Astrocyte (in vitro differentiated cells and primary cell): ENCODE measurements at places on chromosomes 7 and 10. TPM values are rescaled to one million over a fixed set of nuclear protein-coding genes. Genes with fewer than 3 reads are reported as not detected.

ASB13 gene
- total RNA-seq = 4.7 and 4.8 TPM in 2 replicates

TAC1 gene
- 0.34 TPM in 1 of 2 replicates, not detected in the other for total RNA-seq

STOX1 gene
- 0.12 and 0.25 TPM in 2 replicates for total RNA-seq

GRCh38 chr7:16204953-16205352 is 216.4 kb downstream of the CRPPA start:
- DNase-seq = no peak
- H3K4me1 ChIP-seq = no peaks in the 10 kb centered on the region
- no peak overlapping the region for H3K4me3 ChIP-seq
- no peak overlapping the region for H3K27ac ChIP-seq
- no peaks in the 10 kb centered on the region for H3K36me3 ChIP-seq
- no peaks in the 10 kb centered on the region for H3K27me3 ChIP-seq

DNA sequence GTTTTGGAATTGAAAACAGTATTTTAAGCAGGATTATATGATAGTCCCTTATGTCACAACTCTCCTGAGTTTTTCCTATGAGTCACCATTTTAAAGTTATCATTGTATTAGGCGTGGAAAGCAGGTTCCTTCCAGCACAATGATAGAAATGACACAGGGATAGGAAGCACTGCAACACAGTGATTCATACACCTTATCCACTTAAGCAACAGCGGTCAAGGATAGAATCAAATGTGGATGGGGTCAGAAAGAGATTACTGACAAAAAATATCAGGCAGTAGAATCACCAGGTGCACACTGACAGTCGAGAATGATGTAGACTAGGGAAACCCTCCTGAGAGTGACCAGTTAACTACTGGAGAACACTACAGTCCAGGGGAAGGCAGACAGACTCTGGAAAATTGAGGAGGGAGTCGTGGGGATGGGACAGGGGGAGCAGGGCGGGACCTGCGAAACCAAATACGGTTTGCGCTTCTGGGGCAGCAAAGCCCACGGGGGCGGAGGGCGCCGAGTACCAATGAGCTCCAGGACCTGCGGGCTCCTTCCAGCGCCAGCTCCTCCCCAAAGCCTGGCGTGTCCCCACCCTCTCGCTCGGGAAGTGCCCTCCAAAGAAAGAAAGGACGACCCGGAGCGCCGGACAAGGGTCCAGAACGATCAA is 479 bp downstream of the PNPLA8 start:
- peak overlapping the region; percentile 95 for H3K27ac ChIP-seq
- no peaks in the 10 kb centered on the region for H3K27me3 ChIP-seq
- H3K4me1 ChIP-seq = peaks cover 10% of the 10 kb centered on the region
- H3K36me3 ChIP-seq = no peaks in the 10 kb centered on the region

GRCh38 chr10:100043344-100043743 is 33.6 kb upstream of the DNMBP start:
- no peaks in the 10 kb centered on the region for H3K27me3 ChIP-seq
- no peak overlapping the region for H3K27ac ChIP-seq
- no peaks in the 10 kb centered on the region for H3K36me3 ChIP-seq
- no peak for DNase-seq
